ENCODE measurements at places on chromosomes 2 and 18. TPM values are rescaled to one million over a fixed set of nuclear protein-coding genes. Genes with fewer than 3 reads are reported as not detected.

DNA sequence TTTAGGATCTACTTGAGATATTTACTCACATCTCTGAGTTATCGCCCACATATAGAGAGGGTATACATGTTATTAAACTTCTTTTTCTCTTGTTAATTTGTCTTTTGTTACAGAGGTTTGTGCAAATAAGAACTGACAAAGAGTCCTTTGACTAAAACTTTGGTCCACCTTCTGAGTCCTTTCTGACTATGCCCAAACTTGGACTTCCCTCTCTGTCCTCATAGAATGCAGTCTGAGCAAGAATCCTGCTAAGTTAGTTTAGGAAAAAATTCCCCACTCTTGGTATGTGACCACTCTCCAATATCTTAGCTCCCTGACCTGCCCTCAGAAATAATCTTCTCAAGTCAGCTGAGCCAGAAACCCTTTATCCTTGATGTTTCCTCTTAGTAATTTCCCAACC, 257.5 kb upstream of the REG3G start:
- DNase-seq: no peak

SMC6 gene
- total RNA-seq: 10.4 TPM

SKOR2 gene
- total RNA-seq: not detected

ZSWIM2 gene
- not detected for total RNA-seq

GRCh38 chr2:234678711-234679110, 181.8 kb upstream of the ARL4C start:
- DNase-seq: peak; percentile 67

DNA sequence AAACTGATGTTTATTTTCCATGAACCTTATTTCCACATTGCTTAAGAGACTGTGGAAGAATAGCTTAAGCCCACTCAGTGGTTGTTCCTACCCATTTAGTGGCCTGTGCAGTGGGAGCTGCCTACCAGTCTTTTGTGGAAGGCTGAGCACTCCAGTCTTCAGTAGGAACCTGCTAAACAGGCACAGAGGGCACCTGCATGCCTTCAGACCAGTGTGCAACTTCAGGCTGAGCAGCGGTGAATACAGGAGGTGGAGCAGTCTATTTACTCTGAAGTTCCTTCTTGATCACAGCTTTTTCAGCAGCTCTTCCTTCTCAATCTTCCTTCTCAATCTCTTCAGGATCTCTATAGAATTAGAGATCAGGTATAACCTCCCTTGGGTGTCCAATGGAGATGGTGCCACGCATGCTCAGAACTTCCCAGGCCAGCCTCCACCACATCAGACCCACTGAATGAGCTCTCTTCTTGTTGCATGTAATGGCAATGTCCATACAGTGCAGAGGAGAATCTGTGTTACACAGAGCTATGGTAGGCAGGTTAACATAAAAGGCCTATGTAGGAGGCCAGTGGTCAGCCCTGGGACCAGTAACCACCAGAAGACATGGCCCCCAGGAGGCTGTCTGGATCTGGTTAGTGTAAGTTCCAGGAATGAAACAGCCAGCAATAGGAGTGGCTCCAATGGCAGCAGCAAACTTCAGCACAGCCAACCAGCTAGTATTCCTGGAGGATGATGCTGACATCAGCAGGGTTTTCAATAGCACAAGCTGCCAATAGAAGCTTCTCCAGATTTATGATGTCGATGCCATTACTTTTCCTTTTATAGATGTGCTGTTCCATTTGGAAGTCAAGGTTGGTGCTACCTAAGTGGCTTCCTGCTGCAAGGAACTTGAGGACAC, 47.9 kb upstream of the MAT2A start:
- DNase-seq: no peak

Data from IMR-90 (cell line).